ENCODE measurements at places on chromosomes 11 and 22. TPM values are rescaled to one million over a fixed set of nuclear protein-coding genes. Genes with fewer than 3 reads are reported as not detected.

Gene PICALM
- total RNA-seq = 106 TPM

Gene OR5A1
- not detected for total RNA-seq

Gene CARD18
- not detected for total RNA-seq

Gene HEPHL1
- not detected for total RNA-seq

Gene AIFM3
- not detected for total RNA-seq

Gene F2
- total RNA-seq = not detected

Gene FIBIN
- total RNA-seq = 74.6 TPM

Gene CATSPERZ
- not detected for total RNA-seq

Gene SLC17A6
- total RNA-seq = not detected

Gene CHADL
- total RNA-seq = 0.29 TPM

Gene GUCY1A2
- 0.18 TPM for total RNA-seq

Gene OVOL1
- total RNA-seq = not detected

Gene APOA4
- total RNA-seq = not detected

Gene UPK3A
- total RNA-seq = not detected

Gene TRIM49
- total RNA-seq = not detected

Gene SCN4B
- not detected for total RNA-seq

Gene TYR
- total RNA-seq = not detected

Gene TEX54
- not detected for total RNA-seq

Gene OR4D11
- total RNA-seq = not detected

Gene MIAT
- total RNA-seq = 0.86 TPM

Gene SCUBE2
- 0.18 TPM for total RNA-seq

Gene CASP5
- not detected for total RNA-seq

Gene GPHA2
- total RNA-seq = not detected

Gene OR52I2
- total RNA-seq = not detected

Gene SCGB1C1
- total RNA-seq = not detected

Gene E2F8
- total RNA-seq = 2.0 TPM

Data from myometrial cell (primary cell).